Astrocyte of the hippocampus (primary cell): ENCODE measurements at places on chromosomes 12 and 14.

DNA sequence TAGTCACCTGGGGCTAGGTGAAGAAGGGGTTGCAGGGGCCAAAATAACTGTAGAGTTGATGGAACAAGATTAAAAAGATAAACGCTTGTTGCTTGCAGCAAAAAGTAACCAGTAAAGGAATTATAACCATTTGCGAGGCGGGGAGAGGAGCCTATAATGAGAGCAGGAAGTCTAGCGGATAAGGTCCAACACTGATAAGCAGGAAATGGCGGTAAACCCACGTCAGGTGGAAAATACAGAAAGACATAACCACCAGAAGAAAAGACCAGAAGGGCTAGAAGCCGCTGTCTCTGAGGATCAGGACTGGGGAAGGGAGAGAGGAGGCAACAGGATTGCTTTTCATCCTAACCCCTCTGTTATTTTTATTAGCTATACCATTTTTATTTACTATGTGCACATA, 303.3 kb downstream of the DPF3 start:
- no peak for DNase-seq

DNA sequence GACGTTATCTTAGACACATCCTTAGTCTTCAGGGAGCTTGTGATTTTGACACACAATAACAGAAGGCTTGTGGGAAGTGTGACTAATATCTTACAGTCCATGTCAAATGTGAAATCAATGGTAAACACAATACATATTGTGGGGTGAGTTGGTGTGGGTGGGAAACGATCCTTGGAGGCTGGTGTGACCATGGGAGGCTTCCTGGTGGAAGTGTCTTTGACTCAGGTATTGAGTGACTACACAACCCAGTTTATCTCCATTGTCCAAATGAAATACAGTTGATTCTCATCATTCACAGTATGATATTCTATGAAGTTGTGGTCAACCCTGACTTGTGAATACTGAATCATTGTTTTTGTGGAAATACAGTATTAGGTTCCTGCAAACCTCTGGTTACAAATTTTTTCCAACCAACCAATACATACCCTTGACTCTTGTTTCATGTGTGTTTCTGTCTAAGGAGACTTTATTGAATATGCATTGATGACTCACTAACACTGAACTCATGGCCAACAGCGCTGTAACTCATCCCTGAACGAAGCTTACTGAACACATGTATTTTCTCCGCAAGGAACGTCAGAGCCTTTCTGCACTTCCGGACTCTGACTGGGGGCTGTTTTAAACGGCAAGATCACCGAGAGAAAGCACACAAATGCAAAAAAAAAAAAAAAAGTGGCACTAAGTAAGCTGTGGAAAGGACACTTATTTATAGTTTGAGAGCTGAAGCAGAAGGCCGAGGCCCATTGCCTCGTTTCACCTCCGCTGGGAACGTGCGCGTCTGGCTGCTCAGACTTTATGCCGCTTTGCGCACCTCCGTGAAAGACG, 59.0 kb downstream of the CLMN start:
- DNase-seq, result peak; percentile 78

DNA sequence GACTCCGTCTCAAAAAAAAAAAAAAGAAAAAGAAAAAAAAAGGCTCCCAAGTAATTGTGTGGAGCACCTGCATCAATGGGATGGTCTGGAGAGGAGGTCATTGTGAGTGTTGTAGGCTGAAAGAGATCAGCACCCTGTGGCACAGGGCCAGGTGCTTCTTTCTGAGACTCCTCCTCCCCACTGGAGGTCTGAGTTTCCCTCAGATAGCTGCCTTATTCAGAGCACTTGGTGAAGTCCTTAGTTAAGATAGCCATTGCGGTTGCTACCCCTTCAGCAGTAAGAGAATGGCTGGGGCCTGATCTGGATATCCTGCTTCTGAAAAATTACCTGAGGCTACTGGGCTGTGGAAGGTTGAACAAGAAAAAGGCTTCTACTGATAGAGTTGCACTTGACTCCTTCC, 69.8 kb downstream of the ANO6 start:
- no peak for DNase-seq

GRCh38 chr14:103384450-103385151, 614 bp upstream of the MARK3 start:
- DNase-seq, result no peak

GRCh38 chr14:70597731-70598130, 2.7 kb downstream of the MED6 start:
- no peak for DNase-seq

DNA sequence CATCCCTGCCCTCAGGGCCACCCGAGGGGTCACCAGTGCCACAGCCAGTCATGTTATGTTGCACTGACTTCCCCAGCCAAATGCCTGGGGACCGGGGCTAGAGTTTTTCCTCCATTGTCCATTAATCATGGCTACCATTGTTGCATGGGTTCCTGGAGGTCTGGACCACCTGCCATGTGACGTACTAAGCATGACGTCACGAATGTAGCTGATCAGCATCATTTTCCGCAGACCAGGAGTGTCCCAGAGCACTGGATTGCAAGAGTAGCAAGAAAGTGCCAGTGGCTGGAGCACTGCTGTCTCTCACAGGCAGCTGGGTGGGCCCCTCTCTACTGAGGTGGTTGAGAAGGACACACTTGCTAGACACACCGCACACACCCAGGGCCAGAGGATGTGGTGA, 6.9 kb upstream of the C14orf180 start:
- no peak for DNase-seq

- no peak for DNase-seq
These were observed 48.2 kb downstream of the ATF7 start for GRCh38 chr12:53577941-53578352.

DNA sequence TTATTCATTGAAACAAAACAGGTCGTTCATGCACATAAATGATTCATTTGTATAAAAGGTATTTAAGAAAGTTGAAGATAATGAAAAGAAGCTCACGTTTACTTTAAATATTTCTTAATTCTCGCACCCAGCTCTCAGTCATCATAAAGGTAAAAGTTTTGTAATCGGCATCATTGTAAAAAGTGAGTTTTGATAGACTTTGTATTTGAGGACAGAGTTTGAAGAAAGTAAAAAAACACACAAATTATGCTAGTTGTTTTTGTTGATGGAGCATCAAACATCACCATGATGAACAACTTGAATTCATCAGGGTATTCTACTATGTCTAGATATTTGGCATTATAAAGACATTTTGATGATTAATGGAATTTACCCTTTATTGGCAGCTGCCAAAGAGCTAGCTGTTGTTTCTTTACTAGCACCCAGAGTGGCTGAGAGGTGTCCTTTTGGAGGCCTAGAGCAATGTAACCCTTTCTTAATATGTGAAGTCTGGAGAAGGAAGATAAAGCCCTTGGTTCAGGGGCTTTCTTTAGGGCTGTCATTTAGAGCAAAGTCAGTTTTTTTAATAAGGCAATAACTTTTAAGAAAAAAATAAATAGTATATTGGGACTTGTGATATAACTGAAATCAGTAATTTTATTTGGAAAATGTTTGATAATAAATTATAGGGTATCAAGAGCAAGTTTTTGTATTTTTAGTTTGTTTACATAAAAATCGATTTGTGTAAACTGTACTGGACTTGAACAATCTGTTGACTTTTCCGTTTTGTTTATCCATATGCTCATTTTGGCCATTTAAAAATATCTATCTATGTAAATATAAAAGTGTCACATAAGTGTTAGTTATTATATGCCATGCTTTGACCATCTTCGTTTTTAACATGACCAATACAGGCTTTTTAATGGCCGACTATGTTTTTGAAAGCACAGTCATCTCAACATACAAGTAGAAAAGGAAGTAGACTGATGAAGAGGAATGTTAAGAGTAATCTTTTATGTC, 7.4 kb downstream of the GLRX5 start:
- no peak for DNase-seq

DNA sequence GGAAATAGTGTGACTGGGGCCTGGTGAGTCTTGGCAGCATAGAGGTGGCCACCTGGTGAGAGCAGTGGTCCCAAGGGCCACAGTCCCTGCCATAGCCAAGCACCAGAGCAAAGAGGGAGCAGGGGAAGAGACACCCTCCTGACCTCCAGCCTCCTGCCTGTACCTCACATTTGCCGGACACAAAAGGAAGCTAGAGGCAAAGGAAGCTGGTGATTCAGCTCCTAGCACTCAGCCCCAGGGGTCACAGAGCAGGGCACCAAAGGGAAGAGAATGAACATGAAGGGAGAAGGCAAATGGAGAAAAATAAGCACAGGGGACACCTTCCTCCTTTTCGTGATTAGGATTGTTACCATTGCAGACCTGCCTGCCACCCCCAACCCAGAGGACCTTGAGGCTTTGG, 216.8 kb downstream of the ZFP36L1 start:
- DNase-seq, result no peak

GRCh38 chr12:19946550-19946949, 421.8 kb upstream of the PDE3A start:
- DNase-seq, result peak; percentile 92

DNA sequence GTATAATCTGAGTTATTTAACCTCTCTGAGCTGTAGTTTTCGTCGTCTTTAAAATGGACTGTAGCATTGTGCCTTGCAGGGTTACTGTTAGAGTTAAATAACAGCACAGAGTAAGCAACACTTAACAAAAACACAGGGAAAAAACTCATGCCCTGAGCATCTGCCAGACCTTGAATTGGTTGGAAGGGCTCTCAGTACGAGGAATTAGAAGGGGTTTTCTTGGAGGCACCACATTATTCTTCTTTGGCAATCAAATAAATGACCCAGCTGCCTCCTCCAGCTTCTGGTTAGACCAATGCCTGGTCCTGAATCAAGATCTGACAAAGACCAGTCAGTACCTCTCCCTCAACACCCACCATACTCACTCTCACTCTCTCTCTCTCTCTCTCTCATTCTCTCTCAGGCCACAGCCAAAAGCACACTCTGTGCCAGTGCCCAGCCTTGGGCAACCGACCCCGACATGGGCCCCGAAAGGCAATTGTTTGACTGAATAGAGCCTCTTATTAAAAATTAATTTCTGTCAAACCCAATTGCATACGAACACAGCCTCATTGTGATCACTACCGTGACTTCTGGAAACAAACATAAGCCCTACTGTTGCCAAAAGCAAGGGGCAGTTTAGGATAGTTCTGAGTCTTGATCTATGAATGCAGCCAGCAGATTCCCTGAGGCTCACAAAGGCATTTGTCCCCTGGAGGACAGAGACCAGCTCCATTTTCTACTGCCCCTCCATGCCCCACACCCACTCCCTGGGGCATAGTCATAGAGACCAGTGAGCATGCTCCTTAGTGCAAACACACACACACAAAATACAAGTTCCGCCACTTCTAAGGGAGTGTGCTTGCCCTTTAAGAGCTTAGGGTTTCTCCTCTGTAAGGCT, 23.9 kb downstream of the DUSP6 start:
- no peak for DNase-seq

DNA sequence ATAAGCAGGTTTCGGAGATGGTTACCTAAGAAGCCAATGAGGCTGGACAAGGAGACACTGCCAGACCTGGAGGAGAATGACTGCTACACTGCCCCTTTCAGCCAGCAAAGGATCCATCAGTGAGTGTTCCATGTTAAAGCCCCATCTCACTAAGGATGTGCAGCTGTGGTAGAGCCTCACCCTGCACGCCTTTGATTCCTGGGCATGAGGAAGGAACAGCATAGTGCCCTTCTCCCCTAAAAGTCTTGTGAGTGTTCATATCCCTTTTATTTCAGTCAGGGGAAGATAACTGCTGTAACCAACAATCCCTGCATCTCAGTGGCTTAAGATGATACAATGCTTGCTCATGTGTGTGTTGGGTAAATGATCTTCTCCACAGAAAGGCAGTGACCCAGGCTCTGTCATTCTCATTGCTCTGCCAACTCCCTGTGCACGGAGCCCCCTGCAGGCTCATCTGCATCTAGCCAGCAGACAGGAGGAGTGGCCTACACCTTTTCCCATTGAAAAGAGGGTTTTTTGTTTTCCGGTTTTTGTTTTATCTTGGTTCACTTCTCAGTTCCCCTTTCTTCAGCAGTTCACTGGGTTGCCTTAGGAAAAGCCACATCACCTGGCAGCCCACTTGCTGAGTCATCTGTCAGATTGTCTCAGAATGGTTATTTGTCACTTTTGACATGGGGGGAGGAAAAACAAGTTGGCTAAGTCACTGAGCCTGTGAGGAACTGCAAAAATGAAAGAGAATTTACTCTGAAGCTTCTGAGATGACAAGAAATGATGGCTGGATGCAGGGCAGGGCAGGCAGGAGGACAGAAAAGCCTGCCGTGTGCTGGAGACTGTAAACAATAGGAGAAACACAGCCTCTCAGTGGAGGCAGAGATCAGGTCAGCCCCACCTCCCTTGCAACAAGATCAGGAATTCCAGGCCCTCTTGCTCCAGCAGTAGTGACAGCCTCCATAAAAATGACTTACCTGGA, 193.3 kb downstream of the ANO4 start:
- peak; percentile 73 for DNase-seq
